ENCODE measurements at places on chromosomes 1 and 21.

- DNase-seq = no peak
These were observed 37.0 kb downstream of the RERE start for GRCh38 chr1:8780405-8780804.

DNA sequence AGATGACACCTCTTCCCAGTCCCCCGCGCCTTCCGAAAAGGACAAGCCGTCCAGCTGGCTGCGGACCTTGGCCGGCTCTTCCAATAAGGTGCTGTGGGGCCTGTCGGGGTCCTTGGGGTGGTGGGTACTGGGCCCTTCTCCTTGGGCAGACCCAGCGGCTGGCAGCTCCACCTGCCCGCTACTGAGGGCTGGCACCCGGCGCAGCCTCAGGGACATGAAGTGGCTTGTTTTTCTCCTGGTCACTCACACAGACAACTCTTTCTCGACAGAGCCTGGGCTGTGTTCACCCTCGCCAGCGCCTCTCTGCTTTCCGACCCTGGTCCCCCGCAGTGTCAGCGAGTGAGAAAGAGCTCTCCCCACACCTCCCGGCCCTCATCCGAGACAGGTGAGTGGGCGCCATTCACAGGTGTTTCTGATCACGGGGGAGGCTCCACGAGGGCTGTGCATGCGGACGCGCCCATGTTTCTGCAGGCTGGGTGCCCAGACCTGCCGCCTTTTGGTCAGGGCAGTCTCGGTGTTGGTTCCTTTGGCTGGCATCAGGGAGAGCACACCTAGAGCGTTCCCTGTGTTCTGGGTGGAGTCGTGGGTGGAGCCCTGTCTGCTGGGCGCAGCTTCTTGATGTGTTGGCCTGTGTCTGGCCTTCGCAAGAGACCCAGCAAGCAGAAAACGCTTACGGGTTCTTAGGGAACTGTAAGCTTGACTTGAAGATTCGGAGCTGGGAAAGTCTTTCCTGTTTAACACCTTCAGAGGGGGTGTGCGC is 75.1 kb downstream of the SKI start:
- DNase-seq = no peak

DNA sequence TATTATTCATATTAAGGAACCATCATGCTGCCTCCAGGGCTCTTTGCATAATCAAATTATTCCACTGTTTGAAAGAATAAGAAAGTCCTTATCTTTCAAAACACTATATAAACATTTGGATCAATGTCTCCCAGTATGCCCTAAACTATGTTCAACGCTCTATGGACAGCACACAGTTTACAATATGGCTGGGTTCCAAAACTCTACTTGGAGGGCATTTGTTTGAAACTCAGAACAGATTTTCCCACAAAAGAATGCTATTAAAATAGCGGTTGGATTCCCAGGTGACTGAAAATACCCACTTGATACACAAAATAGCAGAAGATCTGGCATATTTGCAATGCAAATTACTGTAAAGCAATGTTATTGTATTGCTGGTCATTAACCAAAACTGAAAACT is 3.2 kb downstream of the HAO2 start:
- DNase-seq = no peak

GRCh38 chr1:94050675-94051074 is 70.3 kb downstream of the ABCA4 start:
- DNase-seq = no peak

DNA sequence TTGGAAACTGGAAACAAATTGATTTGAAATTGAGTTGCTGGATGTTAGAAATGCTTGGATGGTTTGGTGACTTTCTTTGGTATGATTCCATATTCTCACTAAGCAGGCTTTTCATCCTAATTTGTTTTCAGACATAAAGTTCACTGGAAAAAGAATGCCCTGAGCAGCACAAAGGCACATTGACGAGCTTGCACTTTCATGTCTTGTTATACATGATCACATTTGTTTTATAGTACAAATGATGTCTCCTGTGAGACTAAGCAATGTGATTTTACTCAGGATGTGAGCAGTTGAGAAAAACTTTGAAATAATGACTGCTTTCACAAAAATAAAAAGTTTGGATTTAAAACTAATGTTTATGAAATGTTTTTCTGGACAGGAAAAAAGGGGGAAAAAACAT is 63.6 kb downstream of the KCNT2 start:
- no peak for DNase-seq

- DNase-seq = no peak
These were observed 6.3 kb downstream of the FAM20B start for GRCh38 chr1:179031855-179032513.

GRCh38 chr21:16891821-16892220 is 621.0 kb upstream of the CXADR start:
- no peak for DNase-seq

DNA sequence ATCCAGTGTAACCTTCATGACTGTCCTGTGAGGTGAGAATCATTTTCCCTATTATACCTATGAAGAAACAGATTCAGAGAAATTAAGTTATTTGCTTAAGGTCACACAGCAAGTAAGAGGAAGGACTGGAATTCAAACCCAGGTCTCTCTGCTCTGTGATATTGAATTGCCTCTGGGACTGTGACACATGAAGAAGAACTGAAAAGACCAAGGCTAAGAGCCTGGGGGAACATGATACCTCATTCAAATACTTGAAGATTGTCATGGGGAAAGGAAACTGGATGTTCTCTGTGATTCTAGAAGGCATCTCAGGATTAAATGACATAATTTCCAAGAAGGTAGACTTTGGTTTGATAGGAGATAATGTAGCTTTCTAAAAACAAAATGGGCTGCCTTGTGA is 3.6 kb downstream of the WDTC1 start:
- no peak for DNase-seq

- no peak for DNase-seq
These were observed 121.9 kb downstream of the CRYAA start for GRCh38 chr21:43290421-43291346.
